CD8-positive, alpha-beta T cell (primary cell): ENCODE measurements at places on chromosomes 2 and 18.

- no peak for DNase-seq
Measured at GRCh38 chr2:21939967-21940366, 816.2 kb downstream of the TDRD15 start.

DNA sequence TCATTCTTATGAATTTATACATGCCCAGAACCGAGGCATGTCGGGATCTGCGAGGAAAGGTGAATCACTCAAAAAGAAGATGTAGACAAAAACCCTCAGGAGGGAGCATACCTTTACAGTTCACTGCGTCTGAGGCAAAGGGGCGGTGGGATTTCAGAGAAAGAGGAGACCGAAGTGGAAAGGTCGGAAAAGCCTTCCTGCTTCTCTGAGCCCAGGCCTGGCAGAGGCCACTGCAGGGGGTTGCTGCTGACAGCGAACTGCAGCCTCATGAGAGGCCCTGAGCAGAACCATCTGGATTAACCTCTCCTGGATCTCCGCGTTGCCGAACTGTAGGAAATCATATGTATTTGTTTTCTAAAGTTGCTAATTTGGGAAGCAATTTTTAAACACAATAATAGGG is 713.1 kb upstream of the SOX11 start:
- no peak for DNase-seq

- DNase-seq, result no peak
Measured at GRCh38 chr2:63189026-63189425, 138.4 kb downstream of the OTX1 start.

DNA sequence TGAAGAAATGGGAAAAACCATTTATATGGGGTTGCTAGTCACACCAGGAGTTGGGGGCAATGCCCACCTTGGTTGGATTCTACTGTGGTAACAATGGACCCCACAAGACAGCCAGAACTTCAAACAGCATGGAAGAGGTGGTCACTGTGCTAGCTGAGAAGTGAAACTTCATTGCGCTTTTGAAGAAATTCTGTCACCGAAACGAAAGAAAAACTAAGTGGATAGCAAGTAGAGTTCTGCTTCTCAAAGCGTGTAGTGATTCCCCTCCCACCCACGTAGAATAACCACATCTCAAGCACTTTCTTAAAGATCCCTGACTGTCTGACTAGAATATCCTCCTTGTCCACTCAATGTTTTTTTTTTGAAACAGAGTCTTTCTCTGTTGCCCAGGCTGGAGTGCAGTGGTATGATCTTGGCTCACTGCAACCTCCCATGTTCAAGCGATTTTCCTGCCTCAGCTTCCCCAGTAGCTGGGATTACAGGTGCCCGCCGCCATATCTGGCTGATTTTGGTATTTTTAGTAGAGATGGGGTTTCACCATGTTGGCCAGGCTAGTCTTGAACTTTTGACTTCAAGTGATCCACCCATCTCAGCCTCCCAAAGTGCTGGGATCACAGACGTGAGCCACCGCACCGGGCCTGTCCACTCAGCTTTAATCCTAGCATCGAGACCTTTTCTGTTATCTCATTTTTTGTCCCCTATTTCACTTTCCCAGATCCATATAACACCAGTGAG is 30.1 kb upstream of the CCL20 start:
- peak; percentile 44 for DNase-seq

GRCh38 chr2:41706286-41706685 is 341.5 kb upstream of the PKDCC start:
- no peak for DNase-seq

GRCh38 chr2:175576270-175576669 is 394.8 kb upstream of the ATP5MC3 start:
- no peak for DNase-seq

DNA sequence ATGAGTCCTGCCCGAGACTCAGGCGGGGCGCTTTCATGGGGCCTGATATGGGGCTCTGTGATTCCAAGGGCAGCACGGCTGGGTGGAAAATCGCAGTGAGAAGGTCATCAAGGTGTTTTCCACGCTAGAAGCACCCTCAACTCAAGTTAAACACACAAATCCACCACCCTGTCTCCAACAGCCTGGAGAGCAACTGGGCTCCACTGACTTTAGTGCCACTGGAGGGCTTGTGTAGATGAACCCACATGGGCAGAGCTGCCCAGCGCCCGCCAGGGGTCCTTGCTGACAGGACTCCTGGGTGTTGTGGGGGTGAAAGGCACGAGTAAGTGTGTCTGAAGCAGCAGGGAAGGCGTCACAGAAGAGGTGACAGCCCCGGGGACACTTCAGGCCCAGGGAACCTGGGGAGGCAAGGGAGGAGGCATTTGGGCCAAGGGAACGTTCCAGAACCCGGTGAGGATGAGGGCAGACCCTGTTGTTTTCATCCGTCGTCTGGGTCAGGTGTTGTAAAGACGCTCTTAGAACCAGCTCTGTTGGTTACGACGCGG is 51.8 kb upstream of the CTDP1 start:
- DNase-seq, result no peak

DNA sequence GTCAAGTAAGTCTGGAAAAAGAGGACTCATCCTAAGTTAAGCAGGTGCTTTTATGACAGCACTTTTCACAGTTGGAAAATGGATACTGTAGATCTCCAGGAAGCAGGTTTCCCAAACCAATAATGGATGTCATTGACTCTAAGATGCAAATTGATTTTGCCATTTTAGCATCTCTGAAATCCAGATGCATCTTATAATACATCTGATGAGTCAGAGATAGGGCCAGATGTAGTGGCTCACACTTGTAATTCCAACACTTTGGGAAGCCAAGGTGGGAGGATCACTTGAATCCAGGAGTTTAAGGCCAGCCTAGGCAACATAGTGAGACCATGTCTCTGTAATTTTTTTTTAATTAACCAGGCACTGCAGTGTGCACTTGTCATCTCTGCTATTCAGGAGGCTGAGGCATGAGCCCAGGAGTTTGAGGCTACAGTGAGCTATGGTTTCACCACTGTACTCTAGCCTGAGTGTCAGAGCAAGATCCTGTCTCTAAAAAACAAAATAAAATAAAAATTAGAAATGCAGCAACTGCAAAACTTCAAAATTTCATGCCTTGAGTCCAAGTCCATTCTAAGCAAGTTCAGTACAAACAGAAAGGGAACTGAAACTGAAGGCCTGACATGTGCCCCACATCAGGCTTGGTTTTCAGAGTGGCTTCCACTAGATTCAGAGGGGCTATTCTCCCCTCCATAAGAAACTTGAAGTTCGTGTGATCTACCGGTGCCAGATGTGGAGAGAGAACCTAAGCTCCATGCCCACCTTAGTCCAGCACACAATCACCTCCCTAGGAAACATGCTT is 267.8 kb upstream of the NCKAP5 start:
- DNase-seq, result no peak

GRCh38 chr2:96913117-96913397 is 43.2 kb upstream of the SEMA4C start:
- no peak for DNase-seq

- no peak for DNase-seq
Measured at GRCh38 chr2:38608755-38609154, 6.0 kb upstream of the HNRNPLL start.

DNA sequence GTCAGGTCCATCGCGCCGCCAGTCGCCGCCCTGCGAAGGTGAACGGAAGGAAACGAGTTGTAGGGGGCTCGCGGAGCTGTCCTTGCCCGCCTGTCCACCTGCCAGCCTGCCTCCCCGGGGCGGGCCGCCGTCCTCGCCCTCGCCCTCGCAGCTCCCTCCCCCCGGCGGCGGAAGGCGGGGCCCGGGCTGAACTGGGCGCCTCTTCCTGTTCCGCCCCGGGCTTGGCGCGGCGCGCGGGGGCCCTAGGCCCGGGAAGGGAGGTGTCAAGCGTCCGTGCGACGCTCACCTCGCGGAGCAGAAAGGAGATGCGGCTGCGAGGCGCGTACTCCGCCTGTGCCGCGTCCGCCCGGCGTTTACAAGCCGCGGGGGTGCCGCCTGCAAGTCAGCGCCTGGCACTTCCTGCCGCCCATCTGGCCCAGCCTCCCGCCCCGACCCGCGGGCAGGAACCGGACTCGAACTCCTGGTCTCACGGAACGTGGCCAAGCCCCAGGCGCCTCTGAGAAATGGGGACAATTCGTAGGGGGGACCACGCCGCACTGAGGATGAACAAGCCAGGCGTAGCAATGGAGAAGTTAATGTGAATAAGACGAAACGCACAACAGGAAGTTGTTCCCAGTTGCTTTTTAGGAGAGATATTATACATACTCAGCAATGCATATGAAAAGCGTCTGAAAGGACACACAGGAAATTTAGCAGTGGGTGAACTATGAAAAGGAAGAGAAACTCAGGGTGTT is at the start of gene CNPPD1:
CNPPD1 (minus strand) TSS at position 108 of the 734 bp plus-strand sequence; CDS start at position 11, 97 bp downstream.
- DNase-seq, result peak; percentile 93

DNA sequence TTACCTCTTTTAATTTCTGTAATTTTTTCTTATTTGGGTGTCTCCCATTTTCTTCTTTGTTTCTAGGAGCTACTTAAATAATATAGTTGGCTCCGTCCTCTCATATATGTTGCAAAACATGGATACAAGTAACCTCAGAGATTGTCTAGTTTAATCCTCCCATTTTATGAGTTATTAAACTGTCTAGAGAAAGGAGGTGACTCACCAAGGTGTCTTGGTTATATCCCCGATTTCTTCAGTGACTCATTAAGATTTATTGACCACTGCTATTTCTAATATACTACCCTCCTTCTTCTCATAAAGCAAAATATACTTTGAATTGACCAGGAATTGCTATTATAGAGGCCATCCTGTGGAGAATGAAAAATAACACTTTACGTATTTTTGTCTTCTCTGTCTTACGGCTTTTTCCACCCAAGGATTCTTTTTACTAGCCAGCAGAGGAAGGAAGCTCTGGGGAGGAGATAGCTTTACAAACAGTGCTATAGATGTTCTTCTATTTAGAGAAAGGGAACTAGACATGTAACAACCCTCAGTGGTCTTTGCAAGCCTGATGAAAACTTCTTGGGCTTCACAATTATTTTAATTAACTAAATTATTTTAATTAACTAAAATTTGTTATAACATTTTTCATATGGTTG is 300.4 kb upstream of the TNP1 start:
- DNase-seq, result no peak

GRCh38 chr2:101733257-101733993 is 35.9 kb downstream of the MAP4K4 start:
- no peak for DNase-seq

DNA sequence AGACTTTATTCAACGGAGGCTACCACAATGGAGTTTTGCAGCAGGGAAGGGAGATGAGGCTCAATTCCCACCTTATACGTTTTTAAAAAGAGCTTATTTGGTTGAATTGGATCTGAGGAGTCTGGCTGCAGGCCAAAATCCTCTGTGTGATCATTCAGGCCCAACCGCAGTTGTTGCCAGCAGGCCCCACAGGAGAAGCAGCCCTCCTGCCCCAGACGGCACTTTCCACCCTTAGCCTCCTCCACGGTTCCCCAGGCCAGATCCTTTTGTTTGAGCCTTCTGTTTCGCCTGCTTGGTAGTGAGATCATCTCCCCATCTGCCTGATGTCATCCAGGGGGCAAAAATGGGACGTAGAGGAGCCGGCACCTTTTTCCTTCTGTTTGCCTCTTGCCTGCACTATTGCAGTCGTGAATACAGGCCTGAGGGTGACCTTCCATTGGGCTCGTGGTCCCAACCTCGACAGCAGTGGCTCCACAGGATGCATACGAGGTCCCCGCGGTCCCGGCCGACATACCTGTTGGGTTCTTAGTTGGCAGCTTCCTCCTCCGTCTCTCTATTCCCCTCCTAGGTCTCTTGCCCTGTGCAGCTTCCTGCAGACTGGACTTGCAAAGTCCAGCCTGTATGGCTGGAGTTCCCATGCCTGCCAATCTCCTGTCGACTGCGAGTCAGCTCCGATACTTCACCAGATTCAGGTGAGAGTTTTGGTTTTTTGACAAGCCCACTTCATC is 9.3 kb upstream of the GPR35 start:
- DNase-seq, result no peak

- peak; percentile 64 for DNase-seq
Measured at GRCh38 chr2:233084488-233084887, 24.3 kb downstream of the INPP5D start.

- no peak for DNase-seq
Measured at GRCh38 chr2:47118581-47118980, 36.5 kb downstream of the STPG4 start.

DNA sequence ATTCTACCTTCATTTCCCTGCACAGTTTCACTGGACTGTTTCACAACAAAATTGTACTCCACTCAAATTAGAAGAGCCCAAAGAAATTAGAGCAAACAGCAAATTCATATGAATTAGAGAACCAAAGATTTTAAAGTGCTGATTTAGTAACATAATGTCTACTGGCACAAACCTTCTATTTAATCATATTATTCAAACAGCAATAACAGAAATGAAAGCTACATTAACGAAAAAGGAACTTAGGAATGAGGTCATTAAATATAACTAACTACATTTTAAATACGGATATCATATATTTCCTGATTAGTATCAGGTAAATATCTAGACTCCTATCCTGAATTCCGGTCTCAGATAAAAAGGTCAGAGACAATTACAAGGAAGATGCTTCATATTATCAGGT is 5.1 kb downstream of the C18orf32 start:
- DNase-seq, result no peak

- DNase-seq, result no peak
Measured at GRCh38 chr2:64924170-64924934, 64.8 kb upstream of the SLC1A4 start.

DNA sequence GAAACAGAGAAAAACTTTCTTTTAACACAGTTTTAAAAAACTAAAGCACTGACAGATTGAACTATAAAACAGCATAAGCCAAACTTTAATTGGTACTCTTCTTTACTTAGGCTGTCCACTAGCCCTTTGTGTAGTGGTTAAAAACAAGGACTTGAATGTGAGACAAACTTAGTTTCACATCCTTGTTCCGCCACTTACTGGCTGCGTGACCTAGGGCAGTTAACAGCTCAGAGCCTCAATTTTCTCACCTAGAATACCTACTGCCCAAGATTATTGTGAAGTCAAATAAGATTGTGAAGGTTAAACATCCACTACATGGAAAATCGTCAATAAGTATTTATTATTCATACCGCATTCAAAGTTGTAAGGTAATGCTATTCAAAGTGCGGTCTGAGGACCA is 2.0 kb downstream of the WDR35 start:
- DNase-seq, result no peak

- DNase-seq, result no peak
Measured at GRCh38 chr18:53991805-53992204, 232.7 kb downstream of the MBD2 start.

DNA sequence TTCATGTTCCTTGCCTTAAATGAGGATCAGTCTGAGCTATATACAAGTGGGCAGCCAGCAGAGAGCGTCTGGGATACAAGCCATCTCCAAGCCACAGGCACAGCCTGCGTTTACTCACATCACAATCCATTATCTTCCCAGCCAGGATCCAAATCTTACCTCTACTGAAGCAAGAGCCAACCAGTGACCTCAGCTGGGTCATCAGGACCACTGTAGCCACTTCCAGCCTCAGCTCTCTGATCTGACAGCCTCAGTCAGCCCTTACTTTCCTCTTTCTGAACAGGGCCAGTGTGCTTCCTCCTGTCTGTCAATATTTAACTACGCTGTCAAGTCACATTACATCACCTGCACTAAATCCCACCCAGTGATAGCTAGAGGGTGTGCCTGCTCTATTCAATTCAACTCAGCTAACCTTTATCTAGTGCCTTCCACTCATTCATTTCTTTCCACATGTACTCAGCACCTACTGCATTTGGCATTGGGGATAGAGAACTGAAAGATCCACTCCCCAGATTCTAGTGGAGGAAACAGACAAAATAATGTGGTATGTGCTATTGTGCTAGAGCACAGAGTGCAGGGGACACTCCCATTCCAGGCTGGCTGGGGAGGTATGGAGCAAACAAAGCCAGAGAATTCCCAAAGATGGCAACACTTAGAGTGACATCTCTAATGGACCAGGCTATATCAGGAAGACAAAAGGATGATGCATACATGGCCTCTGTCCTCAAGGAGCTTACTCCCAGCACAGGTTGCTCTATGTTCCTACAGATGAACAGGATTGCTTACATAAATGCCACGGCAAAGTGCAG is 146.5 kb downstream of the NCKAP5 start:
- no peak for DNase-seq
